ENCODE measurements at places on chromosomes 12 and 14.

GRCh38 chr12:85676816-85677749 lies 159.1 kb downstream of the RASSF9 start:
- no peak for DNase-seq

DNA sequence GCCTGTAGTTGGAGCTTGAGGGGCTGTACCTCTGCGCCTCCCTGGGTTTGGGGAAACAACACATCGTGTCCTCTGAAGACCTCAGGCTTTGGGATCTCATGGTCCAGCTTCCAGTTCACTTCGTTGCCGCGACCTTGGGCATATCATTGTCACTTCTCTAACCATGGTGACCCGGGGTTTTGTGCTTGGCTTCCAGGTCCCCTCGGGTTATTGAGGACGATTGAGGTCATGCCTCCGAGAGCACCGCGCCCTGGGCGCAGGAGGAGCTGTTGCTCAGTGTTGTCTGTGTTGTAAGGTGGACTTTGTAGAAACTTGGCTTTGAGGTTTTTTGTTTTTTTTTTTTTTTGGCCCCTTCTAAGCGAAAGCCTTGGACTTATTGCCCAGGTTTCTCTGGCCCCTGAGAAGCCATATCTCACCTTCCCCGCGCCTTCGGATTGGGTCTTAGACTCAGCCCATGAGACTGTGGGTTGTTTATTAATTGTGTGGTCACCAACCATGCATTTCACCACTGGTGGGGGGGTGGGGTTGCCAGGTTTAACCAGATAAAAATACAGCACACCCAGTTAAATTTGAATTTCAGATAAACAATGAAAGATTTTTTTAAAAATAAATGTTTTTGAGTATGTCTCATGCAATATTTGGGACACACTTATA lies 2.6 kb downstream of the BCL7A start:
- DNase-seq = no peak

DNA sequence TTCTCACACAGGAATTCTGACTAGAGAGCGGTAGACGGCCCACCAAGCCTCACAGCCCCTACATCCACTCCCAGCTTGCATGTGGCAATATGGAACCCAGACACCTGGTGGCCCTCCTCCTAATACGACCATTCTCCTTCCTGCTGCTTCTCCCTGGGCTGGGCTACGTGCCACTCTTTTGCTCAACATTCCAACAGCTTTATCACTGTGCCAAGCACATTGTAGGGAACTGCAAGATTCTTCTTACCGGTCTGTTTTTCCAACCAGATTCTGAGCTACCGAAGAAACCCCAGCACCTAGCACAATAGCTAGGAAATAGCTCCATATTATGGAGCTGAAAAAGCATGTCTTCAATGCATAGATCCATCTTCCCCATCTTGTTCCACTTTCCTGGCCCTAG lies 58.1 kb downstream of the STXBP6 start:
- DNase-seq = no peak

- peak; percentile 70 for DNase-seq
Observed at GRCh38 chr12:132489078-132489601, 811 bp upstream of the FBRSL1 start.

DNA sequence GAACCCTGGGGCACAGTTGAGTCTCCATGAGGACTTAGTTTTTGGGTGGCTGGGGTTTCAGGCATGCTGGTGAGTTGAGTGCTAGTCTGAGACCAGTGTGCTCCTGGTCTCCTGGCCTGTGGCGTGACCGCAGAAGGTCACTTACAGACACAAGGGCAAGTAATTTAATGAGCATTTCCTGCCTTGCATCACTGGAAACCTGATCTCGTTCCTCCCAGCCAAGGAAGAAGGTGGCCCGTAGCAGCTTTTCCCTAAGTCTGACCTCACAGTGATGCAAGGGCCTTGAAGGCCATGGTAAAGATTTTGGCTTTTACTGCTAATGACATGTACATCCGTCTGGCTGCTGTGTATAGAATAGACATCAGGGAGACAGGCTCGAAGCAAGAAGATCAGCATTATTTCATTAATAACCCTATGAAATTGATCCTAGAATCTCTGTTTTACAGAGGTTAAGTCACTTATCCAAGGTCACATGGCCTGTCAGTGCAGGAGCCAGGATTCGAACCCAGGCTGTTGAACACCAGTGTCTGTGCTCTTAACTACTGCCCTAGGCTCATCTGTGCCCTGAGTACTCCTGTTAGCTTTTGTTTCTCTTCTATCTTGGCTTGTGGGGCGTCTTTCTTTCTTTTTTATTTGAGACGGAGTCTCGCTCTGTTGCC lies 4.6 kb downstream of the TMEM120B start:
- DNase-seq = no peak

DNA sequence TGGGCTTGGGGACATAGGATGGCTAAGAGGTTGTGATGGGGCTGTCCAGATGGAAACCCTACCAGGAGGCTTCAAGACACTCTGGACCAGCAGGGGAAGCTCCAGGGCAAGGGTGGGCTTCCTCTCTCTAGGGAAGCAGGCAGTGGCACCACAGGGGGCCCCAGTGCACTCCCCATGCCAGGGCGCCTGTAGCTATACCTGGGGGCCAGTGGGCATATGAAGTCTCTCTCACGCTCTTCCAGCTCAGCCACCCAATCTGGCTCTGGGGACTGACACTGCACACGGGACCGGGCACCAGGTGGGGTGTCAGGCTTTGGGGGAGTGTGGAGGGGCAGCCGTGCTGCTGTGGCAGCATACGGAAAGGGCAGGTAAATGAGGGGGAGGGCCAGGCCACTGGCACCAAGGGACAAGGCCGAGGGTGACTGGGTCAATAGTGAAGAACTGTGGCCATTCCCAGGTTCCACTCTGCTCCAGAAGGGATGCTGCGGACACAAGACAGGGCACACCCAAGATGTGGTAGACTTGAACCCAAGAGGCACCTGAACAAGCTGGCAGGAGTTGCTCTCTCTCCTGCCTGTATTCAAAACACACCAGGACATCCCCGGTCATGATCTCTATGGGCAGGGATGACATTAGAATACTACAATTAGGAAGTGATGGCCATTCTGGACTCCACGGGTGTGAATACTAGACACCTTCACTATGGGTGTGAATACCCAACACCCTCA lies 27.5 kb downstream of the RFLNA start:
- DNase-seq = no peak

GRCh38 chr14:104985675-104986486 lies at the start of gene CLBA1:
TSS of gene CLBA1 (plus strand) at chr14:104985788. CDS start at chr14:104986432, 644 bp downstream.
- peak; percentile 59 for DNase-seq

- no peak for DNase-seq
Observed at GRCh38 chr12:52268212-52268611, 6.2 kb upstream of the KRT86 start.
